ENCODE measurements at places on chromosomes 16 and 17.
A peak's percentile ranks its signal among the peaks of the same experiment; 100 is the strongest.

DNA sequence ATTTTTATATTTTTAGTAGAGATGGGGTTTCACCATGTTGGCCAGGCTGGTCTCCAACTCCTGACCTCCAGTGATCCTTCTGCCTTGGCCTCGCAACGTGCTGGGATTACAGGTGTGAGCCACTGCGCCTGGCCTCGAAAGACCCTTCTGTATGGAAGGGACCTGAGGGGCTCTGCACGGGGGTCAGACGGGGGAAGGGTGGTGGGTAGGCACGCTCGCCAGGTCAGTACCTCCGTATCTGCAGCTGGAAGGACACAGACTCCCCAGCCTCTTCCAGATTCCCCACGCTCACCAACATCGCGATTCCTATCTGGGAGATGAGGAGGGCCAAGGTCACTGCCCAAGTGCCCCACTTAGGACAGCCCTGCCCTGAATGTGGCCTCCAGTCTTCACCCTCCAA lies 12.7 kb downstream of the ITGA2B start:
- DNase-seq: no peak

DNA sequence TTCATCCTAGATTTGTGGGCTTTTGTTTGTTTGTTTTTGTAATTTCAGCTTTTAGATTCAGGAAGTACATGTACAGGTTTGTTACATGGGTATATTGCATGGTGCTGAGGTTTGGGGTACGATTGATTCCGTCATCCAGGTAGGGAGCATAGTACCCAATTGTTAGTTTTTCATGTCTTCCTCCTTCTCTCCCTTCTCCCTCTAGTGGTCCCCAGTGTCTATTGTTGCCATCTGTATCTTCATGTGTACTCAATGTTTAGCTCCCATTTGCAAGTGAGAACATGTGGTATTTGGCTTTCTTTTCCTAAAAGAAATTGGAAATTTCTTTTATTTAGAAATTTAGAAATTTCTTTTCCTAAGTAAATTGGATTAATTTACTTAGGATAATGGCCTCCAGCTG lies 37.1 kb upstream of the BCAS3 start:
- no peak for DNase-seq

DNA sequence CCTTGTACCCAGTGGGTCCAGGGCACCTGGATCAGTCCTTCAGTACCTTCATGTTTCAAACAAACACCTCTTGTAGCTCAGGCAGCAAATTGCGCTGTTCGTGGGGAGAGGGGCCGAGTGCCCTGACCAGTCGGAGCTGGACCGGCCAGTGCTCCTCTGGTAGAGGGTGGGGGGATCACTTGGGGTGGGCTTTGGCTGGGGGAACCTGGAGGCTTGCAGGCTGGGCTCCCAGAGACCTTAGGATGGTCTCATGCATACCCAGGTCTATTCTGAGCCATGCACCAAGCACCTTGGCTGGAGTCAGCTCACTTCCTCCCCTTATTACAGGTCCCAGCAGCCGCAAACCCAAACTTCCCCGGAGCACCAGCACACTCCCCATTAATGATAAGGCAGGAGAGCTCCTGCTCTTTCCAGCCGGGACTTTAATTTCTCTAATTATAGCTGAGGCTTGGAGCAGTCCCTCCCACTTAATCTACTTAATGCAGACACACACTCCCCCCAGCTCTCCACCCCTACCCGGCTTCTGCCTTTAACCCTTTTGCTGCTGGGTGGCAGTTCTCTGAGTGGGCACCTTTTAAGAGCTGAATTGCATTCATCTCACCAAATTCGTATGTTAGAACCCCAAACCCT lies 26.3 kb upstream of the MGAT5B start:
- no peak for DNase-seq

DNA sequence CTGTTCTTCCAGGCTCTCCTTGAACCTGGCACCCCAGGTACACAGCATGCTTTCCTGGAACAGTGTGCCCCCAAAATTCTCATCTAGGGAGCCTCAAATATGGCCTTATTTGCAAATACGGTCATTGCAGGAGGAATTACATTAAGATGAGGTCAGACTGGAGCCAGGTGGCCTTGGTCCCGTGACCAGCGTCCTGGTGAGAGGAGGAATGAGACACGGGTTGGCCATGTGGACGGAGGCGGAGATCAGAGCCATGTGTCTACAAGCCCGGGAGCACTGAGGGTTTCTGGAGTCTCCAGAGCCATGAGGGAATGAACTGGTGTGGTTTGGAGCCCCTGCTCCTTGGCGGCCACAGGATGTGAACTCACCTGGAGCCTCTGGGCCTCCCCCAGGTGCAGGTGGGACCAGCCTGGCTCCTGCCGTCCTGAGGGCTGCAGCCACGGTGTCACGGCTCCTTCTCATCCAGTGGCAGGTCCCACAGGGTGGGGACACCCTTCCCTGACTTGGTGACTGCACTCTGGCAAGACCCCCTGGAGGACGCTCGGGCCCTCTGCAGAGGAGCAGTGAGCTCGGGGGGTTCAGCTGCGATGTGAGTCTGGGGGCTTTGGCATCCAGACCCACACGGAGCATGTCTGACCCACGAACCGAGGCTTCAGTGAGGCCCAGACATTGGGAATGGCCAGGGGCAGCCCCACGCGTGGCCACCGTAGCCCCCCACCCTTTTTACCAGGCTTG lies 21.8 kb upstream of the GNG13 start:
- DNase-seq: no peak

DNA sequence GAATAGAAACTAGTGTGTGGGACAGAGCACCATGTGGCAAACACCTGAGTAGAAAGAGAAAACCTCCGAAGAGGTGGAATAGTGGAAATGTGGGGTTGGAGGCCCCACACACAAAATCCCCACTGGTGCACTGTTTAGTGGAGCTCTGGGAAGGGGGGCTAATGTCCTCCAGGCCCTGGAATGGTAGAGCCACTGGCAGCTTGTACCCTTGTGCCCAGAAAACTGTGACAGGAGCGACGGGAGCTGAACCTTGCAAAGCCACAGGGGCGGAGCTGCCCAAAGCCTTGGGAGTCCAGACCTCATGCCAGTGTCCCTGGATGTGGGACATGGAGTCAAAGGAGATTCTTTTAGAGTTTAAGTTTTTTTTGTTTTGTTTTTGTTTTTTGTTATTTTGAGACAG lies 50.6 kb downstream of the RNF112 start:
- no peak for DNase-seq

- no peak for DNase-seq
Observed at GRCh38 chr17:76500074-76500746, 1.0 kb downstream of the RHBDF2 start.

DNA sequence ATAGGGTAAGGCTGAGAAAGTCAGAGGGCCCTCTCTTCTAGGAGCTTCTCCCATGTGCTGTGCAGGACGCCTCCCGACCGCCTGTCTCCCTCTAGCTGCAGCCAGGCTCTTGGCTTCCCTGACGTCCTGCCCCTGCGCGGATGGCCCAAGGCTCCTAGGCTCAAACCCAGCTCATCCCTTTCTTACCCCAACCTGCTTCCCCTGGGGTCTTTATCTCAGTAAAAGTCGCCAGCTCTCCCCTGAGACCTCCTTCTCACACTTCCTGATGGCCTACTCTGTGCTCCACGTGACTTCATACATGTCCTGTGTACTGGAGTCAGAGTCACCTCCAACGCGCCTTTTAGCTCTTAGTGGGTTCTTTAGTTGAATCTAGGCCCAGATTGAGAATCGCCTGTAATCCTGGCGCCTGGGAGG lies 1.1 kb upstream of the ZNF747 start:
- no peak for DNase-seq

DNA sequence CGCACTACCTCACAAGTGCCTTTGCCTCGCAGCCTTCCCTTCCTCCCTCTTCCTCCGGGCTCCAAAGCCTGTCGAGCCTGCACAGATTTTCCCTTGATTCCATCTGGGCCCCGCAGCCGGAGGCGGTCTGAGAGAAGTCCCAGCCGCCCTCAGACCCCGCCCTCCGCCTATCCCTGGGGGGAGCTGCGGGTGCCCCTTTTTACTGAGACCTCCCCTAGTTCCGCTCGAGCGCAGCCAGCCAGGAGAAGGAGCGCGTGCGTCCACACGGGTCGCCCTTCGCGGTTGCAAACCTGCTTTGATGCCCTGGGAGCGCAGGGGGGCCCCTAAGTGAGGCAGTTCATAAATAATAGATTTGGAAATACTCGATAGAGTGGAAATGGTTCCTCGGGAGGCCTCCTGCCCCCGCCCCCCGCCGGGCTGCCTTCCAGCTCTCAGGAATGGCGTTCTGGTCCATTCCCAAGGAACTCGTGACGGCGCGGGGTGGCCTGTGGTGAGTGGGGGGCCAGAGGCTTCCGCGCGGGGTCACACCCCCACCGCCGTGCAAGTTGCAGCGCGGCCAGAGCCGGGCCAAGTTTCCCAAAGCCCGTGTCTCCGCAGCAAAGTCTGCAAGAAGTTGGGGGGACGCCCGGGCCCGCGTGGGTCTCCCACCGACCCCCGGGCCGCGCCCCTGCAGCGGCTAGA lies 610 bp downstream of the C16orf74 start:
- DNase-seq: peak; percentile 6

GRCh38 chr17:47840742-47841487 lies at the start of gene SCRN2:
Gene SCRN2 (minus strand): TSS chr17:47841273. CDS start chr17:47840843, 430 bp downstream.
- peak; percentile 75 for DNase-seq
